T-helper 22 cell (primary cell): ENCODE measurements at places on chromosomes 12 and 14.

DNA sequence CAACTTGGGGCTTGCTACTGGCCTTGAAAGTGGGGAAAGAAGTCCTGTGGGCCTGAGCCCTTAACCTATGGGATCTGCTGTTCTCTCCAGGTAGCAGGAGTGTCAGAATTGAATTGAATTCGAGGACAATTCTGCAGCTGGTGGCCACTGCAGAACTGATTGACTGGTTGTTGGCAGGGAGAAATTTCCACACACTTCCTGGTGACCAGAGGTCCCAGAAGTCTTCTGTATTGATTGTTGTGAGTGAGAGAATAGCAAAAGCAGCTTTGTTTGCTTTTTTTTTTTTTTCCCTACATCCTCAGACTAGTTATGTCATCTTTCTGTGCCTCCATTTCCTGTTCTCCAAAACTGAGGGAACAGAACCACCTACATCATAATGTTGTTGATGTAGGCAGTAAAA is 64.1 kb downstream of the PRICKLE1 start:
- no peak for DNase-seq

- no peak for DNase-seq
Measured at GRCh38 chr12:124654666-124655047, 87.2 kb upstream of the NCOR2 start.

GRCh38 chr12:2779281-2779680 is 15.5 kb upstream of the FKBP4 start:
- DNase-seq, result no peak

GRCh38 chr12:104469066-104469465 is 12.3 kb downstream of the CHST11 start:
- no peak for DNase-seq

DNA sequence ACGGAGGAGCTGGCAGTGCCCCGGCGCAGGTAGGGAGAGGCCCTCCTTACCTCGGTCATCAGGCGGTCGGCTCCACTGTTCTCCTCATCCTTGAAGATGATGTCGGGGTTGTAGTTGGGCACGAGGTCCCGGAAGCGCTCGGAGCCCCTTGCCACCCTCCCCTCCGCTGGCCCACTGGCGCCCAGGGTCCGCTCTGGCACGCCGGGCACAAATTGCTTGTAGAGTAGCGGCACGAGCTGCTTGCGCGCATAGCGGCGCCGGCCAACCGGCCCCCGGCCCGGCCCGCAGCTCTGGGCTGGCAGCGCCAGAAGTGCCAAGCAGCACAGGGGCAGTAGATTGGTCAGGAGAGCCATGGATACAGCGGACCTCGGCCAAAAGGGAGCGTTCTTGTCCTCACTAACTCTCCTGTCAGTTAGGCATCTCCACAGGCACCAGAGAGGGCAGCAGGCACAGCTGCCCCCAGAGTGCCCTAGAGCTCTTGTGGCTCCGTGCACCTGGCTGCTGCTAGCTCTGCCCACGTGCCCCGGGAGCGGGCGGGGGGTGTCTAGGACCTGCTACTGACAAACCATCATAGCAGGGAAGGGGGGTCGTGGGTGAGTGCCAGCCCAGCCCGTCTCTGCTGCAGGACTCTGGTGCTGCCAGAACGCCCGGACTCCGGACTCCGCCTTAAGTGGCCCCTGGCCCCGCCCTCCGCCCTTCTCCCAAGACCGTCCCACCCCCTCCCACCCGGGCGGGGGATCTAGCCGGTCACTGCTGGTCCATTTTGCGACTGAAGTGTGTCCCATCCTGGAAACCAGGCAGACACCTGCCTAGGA is at the start of gene DHH:
Gene DHH, minus strand, starts transcription at position 642 of the 815 bp plus-strand sequence. Its CDS starts 289 bp downstream, at position 353.
- no peak for DNase-seq

- no peak for DNase-seq
Measured at GRCh38 chr12:92518071-92518470, 184.7 kb upstream of the PLEKHG7 start.

- no peak for DNase-seq
Measured at GRCh38 chr14:92701826-92702225, 46.6 kb downstream of the LGMN start.

DNA sequence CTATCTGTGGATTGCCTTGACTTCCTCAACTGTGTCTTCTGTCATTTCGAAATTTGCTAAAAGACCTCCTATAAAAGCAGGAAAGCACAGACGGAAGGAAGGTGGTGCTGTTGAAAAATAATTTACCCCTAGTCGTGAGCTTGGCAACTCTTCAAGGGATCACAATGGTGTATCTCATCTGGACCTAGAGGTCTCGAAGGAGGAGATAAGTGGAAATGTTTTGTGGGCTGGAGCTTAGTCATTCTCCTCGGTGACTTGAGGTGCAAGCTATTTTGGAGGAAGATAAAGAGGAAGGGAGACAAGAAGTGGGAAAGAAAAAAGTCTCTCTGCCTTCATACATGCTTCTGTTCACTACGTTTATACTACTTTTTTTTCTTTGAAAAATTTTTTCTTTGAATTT is 89.9 kb downstream of the FLRT2 start:
- no peak for DNase-seq

- no peak for DNase-seq
Measured at GRCh38 chr12:20415641-20416040, 47.3 kb downstream of the PDE3A start.
